Stomach (tissue), 19 donors: ENCODE measurements at places on chromosomes 7 and 10. TPM values are rescaled to one million over a fixed set of nuclear protein-coding genes. Genes with fewer than 3 reads are reported as not detected.

DNA sequence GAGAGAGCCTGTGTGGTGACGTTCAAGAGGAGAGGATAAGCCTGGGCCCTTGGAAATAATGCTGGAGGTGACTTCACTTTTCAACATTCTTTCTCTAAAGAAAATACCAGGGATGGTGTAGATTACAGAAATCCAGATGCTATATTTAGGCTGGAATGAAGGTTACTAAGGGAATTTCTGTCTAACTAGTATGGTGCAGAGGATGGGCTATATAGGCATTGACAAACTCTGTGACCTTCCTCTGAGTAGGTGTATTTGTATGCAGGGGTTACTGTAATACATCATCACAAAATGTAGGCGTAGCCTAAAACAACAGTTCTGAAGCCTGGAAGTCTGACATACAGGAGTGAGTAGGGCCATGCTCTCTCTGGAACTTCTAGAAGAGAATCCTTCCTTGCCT is 155.3 kb upstream of the INHBA start:
- DNase-seq: no peak

GRCh38 chr7:42351316-42351935 is 114.4 kb upstream of the GLI3 start:
- no peak for DNase-seq

- DNase-seq: no peak
Measured at GRCh38 chr7:92584953-92585352, 5.2 kb downstream of the FAM133B start.

DNA sequence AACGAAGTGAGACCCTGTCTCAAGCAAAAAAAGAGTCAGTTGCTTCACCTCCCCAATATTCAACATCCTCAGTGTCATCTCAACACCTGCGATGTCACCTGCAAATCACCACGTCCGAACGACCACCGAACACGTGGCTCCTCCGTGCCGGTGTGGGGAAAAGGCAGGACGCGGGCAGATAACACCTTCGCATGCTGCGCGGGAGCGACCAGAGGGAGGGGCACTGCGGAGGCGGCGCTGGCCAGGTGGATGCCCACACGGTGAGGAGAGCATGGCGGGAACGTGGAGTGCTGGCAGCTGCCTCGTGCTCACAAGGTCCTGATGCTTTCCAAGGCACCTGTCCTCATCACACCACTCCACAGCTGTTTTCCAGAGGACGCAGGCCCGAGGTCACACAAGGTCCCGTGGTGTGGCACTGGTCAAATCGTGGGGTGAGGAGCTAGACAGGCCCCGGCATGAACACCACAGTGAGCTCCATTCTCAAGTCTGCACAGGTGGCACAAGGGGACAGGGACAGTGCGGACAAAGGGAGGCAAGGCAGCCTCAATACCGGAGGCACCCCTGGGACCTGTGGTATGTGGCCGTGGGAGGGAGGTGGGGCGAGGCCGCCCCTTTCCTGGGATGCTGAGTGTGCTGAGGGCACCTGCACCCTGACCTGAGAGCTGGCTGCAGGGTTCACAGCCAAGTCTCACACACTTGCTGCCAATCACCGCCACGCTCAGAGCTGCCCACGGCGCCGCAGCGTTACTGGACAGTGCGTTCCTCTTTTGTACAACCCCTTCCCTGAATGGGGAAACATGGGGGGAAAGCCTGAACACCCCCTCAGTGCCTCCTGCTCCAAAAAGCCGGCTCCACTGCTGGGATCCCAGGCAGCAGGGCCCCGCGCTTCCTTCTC is 13.0 kb downstream of the TUBGCP2 start:
- no peak for DNase-seq

Gene KCNMA1
- total RNA-seq: 102 TPM

Gene BICC1
- total RNA-seq: 4.1 TPM

Gene GBX1
- total RNA-seq: not detected
